ENCODE measurements at places on chromosomes 5 and 9.
A peak's percentile ranks its signal among the peaks of the same experiment; 100 is the strongest.

GRCh38 chr9:127626752-127627493 lies 14.8 kb downstream of the STXBP1 start:
- DNase-seq, result no peak

GRCh38 chr5:152711801-152712388 lies 306.8 kb upstream of the NMUR2 start:
- no peak for DNase-seq

GRCh38 chr9:107720501-107720900 lies 230.9 kb upstream of the KLF4 start:
- no peak for DNase-seq

DNA sequence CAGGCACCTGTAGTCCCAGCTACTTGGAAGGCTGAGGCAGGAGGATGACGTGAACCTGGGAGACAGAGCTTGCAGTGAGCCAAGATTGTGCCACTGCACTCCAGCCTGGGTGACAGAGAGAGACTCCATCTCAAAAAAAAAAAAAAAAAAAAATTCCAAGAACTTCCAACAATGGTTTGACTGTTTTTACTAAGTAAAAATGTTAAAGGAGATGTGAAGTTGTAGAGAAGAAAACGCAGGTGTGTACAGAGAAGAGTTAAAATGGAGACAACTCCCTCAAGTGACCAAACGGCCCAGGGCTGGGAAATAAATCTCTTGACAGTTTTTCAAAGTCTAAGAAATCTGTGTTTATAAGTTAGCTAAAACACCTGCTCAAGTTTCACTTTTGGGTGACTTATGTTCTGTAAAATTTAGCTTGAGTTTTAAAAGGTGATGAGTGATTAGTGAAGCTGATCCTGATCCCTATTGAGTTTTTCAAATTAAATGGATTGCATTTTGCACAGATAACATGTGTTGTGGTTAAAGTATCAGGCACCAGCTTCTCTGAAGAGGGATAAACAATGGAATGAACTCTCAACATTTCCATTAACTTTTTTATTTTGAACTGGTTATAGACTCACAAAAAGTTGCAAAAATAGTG lies 255.2 kb upstream of the CD180 start:
- no peak for DNase-seq

DNA sequence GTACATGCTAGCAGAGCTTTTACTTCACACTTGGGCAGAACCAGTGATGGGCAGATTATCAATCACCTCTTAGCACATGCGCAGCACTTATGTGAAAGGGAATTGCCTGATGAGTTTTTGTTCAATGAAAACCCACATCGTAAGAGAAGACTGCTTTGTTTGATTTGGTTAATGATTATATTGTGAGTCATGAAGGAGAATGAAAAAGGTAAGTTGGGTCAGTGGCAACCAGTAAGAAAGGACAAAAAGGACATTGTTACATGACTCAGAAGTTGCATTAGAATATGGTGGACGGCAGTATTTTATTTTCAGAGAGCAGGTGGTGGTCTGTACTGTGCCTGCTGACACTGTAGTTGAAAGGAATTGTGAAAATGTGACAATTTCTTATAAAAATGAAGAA lies 127.4 kb downstream of the AOPEP start:
- no peak for DNase-seq

GRCh38 chr9:130182381-130182909 lies 10.2 kb downstream of the NCS1 start:
- no peak for DNase-seq

DNA sequence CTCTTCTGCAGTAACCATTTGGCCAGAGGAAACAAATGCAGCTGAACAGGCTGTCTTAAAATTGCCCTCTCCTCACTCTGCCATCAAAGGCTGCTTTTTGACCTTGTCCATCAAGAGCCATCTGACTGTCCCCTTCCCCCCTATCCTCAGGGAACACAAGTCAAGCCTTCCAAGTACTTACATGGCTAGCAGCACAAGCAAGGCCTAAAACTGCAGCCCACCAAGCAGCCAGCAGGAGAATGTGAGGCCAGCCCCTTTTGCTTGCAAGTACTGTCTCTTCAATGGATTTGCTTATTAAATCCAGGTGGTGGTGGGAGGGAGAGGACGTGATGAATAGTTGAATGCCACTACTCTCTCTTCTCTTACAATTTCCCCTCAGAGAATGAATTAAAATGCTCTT lies 83.5 kb downstream of the HTR1A start:
- no peak for DNase-seq

- no peak for DNase-seq
Measured at GRCh38 chr9:110160685-110161084, 47.3 kb downstream of the C9orf152 start.

- DNase-seq, result no peak
Measured at GRCh38 chr5:138468966-138469539, 3.8 kb downstream of the EGR1 start.

GRCh38 chr5:90967443-90967842 lies 408.8 kb downstream of the ADGRV1 start:
- no peak for DNase-seq

DNA sequence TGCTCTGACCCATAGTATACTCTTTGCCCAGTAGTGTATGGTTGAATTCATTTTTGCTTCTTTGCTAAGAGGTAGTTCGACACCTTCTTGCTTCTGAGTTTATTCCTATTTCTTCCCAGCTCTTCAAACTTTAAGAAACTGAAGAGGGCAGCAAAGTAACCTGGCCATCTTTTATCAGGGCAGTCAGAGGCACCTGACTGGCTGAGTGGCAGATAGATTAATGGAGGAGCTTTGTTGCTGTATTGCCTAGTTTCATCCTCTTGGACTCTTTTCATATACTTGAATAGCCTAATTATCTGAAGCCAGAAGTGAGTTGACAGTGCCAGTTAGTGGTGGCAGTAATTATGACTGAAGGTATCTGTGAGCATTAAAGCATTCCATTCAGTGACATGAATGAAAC lies 82.5 kb downstream of the UHRF2 start:
- DNase-seq, result no peak

DNA sequence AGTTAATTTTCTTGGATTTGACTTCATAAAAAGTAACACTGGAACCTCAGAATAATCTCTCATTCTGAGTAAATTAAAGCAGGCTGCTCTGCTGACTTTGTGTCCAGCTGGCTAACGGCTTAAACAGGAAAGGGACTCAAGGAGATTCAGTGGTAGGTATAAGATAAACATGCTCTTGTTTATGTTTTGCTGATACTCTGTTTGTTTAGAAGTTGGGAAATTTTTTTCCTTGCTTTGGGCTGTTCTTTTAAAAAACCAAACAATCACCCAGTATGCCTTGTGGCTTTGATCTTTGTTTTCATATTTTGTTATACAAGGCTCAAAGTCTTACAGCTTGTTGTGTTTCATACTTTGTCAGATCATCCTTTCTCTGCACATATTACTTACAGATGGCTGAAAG lies 237.6 kb upstream of the RIOK2 start:
- DNase-seq, result peak; percentile 9

DNA sequence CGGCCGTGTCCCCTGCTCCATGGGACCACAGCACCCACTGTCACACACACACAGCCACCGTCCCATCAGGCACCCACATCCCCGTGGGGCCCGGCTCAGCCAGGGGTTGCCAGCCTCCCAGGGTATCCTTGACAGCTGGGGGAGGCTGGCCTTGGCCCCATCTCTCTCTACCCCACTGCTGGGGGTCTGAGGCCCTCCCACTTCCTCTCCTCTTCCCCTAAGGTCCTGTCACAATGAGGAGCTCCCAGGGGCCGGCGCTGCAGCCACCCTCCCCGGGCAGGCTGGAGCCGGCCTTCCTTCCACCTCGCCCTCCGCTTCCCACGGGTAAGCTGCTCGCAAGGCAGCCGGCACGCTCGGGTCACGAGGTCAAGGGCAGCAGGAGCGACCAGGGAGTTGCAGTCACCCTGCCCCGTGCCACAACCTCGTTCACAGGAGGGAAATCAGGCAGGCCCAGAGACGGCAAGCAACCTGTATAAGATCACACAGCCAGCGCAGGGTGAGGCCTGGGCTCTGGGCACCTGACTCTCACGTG lies 38.6 kb upstream of the NOTCH1 start:
- DNase-seq, result no peak

DNA sequence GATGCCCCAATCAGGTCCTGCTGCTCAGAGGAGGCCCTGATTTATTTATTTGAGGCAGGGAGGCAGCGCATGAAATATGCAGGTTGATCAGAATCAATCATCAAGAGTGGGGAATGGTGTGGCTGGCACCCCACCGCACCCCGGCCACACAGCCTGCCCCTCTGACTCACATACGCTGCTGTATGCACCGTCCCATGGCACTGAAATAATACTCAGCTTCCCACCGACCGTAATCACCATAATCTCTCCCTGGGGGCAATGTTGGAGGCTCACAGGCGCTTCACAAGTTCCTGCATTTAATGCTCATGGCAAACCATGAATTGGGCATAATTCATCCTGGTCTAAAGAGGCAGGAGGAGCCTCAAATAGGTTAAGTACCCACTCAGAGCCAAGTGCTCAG lies 141.2 kb upstream of the TBC1D2 start:
- no peak for DNase-seq

DNA sequence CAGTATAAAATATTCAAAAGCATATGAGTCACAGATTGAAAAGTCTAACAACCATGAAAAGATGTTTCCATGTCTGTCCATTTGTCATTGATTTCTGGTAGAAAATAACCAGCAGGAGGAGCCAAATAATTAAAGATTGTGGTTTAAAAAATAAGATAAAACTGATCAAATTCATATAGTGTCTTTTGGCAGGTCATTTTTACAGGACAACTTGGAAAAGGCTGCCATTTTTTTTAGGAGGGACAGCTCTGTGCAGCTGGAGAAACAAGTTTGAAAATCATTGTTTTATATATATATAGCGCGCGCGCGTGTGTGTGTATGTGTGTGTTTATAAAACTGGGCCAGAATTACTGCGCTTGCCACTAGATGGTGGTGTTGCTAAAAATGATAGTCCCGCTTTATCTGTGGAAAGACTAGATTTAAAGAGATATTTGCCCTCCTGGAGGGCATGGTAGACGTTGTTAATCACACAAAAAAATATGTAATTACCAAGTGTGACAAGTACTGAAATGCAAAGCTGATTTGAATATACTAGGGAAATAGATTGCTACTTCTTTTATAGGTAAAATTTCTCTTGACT lies 1.3 kb upstream of the TRMO start:
- DNase-seq, result peak; percentile 84

- DNase-seq, result no peak
Measured at GRCh38 chr5:97797994-97798451, 615.0 kb upstream of the RIOK2 start.

- DNase-seq, result no peak
Measured at GRCh38 chr5:173835131-173835530, 53.0 kb upstream of the CPEB4 start.

GRCh38 chr9:113979343-113980127 lies 98.6 kb downstream of the AMBP start:
- no peak for DNase-seq

DNA sequence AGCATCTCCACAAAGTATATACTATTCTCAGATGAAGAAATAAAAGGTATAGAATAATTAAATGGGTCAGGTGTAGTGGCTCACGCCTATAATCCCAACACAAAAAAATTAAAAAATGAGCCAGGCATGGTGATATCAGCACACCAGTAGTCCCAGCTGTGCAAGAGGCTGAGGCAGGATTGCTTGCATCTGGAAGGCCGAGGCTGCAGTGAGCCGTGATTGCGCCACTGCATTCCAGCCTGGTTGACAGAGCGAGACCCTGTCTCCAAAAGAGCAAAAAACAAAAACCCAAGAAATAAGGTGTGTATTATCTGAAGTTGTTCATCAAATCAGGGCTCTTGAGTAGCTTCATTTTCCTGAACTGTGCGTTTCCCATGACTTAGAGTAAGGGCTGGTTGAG lies 83.2 kb upstream of the MYO10 start:
- no peak for DNase-seq

GRCh38 chr5:38827525-38827924 lies 18.3 kb upstream of the OSMR start:
- no peak for DNase-seq

DNA sequence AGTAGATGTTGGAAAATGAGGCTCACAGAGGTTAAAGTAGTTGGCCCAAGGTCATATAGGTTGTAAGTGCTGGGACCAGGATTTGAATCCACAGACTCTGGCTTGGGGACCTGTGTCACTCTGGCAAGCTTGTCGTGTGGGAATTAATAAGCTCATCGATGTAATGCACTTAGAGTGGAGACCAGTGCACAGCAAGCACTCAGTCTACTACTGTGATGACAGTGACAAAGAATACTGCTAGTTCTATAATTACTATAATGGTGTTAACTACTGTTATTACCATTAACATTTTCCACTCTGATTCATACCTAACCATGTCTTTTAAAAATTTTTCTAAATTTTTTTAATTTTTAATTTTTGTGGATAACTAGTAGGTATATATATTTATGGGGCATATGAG lies 12.8 kb downstream of the PAM start:
- DNase-seq, result no peak

DNA sequence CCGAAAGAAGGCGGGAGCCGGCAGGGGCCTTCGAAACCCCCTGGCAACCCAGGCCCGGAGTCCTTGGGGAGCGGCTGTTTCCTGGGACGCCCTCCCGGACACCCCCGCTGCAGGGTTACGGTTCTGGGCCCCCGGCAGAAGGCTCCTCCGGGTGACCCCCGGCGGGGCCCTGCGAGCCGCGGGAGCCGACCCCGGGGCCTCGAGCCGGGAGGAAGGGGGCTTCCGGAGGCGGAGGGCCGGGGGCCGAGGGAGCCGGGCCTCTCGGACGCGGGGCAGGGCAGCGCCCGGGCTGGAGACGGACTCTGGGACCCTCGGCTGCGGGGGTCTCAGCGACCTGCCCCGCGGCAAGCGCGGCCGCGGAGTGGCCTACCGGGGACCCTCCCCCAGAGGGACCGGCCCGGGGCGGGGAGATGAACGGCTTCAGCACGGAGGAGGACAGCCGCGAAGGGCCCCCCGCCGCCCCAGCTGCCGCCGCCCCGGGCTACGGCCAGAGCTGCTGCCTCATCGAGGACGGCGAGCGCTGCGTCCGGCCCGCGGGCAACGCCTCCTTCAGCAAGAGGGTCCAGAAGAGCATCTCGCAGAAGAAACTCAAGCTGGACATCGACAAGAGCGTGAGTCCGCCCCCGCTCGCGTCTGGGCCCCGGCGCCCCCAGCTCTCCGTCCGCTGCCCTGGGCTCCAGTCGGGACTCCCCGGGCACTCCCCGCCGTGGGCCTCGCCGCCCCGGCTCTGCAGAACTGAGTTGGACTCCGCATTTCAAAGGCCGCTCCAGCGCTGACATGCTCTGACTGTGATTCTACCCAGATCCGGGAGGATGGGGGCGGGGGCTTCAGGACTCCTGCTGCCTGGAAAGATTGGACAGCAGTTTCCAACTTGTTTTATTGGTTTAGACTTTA lies 645 bp downstream of the SAP30L start:
- peak; percentile 69 for DNase-seq

- DNase-seq, result no peak
Measured at GRCh38 chr5:35248843-35249780, 18.8 kb upstream of the PRLR start.

GRCh38 chr9:15253197-15253596 lies 53.8 kb downstream of the TTC39B start:
- DNase-seq, result no peak

DNA sequence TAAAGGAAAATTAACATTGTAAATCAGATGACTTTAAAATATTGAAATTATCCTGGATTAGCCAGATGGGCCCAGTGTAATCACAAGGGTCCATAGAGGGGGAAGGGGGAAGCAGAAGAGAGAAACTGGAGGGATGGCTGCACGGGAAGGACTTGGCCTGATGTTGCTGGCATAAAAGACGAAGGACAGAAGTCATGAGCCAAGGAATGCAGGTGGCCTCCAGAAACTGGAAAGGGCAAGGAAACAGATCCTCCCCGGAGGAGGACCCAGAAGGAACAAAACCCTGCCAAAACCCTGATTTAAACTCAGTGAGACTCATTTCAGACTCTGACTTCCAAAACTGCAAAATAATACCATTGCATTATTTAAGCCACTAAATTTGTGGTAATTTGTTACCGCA lies 100.2 kb downstream of the ADAMTS2 start:
- peak; percentile 62 for DNase-seq
